ENCODE measurements at places on chromosomes 7 and 10.

GRCh38 chr7:6266699-6267098, 5.7 kb downstream of the CYTH3 start:
- DNase-seq, result no peak

GRCh38 chr7:106166651-106167342, 54.7 kb upstream of the SYPL1 start:
- peak; percentile 81 for DNase-seq

DNA sequence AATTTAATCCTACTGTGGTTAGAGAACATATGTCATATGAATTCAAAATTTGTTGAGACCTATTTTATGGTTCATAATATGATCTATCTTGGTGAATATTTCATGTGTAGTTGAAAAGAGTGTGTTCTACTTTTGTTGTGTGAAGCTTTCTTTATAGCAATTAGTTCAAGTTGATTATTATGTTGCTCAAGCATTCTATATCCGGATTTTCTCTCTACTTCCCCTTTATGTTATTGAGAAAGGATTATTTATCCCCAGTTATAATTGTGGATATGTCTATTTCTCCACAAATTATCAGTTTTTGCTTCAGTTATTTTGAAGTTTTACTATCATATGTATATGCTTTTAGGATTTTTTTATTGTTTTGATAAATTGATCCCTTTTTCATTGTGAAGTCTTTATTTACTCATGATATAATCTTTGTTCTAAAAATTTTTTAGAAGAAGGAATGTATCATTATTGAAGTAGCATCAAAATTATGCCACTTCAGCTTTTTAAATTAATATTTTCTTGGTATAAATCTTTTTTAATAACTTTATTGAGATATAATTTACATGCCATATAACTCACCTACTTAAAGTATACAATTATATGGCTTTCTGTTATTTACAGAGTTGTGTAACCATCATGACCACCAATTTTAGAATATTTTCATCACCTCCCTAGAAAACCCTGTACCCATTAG, 12.0 kb upstream of the MEST start:
- DNase-seq, result no peak

- DNase-seq, result peak; percentile 93
These were observed 33.4 kb downstream of the CDCA7L start for GRCh38 chr7:21912305-21912704.

DNA sequence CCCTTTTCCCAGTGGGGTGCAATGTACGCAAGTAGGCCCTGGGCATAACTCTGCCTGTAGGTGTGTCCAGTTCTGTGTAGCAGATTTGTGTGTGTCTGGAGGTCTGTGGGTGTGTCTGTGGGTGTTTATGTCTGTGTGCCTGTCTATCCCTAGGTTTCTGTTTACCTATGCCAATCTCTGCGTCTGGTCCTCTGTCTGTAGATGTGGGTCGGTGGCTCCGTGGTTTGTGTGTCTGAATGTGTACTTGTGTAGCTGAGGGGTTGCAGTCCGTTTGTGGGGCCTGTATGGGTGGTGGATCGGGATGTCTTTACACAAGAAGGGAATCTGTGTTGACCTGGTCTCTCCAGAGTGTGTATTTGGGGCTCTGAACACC, 932 bp downstream of the NYAP1 start:
- no peak for DNase-seq

DNA sequence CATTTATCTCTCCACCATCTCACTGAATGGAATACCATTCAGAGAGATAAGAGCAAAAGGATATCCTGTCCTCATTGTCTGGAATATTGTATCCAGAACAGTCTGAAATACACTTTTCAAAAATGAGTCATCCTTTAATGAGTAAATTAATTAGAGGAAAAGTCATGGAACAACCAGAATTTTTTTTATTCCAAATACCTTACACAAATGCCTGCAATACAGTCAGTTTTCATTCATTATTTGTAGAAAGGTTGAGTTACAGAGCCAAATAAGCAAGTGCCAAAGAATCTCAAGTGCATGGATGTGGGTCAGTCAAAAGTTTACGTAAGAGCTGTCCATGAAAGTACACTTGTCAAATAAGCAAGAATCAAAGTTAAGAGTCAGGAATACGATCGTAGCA, 482.6 kb downstream of the IPMK start:
- no peak for DNase-seq

DNA sequence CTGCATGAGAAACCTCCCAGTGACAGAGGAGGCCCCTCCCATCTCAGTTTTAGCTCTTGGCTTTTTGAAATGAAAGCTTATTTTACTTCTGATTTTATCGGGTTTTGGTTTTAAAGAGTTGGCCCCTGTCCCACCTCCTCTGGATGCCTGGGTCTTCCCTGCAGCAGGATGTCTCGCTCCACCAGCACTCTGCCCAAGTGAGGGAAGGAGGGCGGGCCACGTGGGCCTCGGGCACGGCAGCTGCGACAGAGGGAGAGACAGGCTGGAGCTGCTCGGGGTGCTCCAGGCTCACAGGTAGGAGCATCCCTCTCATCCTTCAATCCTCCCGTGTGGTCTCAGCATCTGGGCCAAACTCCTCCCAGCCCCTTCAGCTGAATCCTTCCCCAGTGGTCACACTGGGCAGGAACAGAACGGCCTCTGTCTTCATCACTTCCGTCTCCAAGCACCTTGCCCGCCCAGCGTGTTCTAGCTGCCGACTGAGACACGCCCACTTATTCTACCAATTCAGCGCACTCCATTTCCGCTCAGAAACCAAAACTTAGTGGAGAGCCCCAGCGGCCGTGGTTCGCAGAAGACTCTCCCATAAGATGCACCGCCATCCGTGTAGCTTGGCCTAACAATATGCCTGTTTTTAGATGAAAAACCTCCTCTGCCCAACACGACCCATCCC, 222.9 kb downstream of the GLRX3 start:
- no peak for DNase-seq

- peak; percentile 71 for DNase-seq
These were observed 10.8 kb downstream of the PDE1C start for GRCh38 chr7:32059289-32060011.

DNA sequence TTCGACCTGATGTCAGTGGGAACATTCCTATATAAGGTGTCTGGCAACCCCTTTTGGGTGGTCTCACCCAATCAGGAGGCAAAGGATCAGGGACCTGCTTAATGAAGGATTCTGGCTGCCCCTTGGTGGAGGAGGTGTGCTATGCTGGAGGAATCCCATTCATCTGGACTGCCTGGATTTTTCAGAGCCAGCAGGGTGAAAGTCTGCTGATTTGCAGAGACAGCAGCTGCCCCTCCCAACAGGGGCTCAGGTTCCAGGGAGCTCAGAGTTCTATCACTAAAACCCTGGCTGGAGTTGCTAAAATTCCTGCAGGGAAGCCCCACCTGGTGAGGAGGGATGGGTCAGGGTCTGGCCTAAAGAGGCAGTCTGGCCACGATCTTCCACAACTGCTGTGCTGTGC, 398.5 kb upstream of the CNTNAP2 start:
- no peak for DNase-seq

Data from GM23248 (cell line).